ENCODE measurements at places on chromosomes 11 and 22.
A peak's percentile ranks its signal among the peaks of the same experiment; 100 is the strongest.

DNA sequence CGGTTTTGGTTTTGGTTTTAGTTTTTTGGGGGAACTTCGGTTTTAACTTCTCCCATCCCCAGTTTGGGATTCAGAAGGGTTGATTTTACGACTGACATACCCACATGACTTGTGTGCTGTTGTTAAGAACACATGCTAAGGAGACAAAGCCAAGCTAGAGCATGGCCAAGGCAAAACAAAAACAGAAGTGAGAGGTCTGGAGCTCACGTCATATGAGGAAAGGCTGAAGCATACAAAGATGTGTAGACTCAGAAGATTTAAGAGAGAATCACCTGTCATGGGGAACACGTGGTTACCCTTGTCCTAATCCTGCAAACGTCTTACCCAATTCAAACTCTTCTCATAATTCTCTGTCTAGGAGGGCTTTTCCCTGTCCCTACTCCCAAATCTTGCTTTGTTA lies 465.0 kb downstream of the FAM181B start:
- DNase-seq: no peak

DNA sequence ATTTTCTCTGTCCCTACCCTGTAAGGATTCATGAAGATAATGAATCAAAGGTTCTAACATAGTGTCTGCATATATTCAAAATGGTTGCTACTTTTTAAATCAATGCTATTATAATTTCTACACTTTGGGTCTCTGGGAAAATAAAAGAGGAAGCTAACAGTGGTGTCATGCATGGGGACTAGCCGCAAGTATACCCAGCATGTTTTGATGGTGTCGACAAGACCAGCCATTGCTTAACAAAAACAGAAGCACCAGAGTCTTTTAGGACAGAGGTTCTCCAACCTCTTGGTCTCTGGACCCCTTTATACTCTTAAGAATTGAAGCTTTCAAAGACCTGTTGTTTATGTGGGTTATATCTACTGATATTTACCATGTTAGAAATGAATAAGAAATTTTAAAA lies 37.8 kb downstream of the RNF141 start:
- DNase-seq: no peak

DNA sequence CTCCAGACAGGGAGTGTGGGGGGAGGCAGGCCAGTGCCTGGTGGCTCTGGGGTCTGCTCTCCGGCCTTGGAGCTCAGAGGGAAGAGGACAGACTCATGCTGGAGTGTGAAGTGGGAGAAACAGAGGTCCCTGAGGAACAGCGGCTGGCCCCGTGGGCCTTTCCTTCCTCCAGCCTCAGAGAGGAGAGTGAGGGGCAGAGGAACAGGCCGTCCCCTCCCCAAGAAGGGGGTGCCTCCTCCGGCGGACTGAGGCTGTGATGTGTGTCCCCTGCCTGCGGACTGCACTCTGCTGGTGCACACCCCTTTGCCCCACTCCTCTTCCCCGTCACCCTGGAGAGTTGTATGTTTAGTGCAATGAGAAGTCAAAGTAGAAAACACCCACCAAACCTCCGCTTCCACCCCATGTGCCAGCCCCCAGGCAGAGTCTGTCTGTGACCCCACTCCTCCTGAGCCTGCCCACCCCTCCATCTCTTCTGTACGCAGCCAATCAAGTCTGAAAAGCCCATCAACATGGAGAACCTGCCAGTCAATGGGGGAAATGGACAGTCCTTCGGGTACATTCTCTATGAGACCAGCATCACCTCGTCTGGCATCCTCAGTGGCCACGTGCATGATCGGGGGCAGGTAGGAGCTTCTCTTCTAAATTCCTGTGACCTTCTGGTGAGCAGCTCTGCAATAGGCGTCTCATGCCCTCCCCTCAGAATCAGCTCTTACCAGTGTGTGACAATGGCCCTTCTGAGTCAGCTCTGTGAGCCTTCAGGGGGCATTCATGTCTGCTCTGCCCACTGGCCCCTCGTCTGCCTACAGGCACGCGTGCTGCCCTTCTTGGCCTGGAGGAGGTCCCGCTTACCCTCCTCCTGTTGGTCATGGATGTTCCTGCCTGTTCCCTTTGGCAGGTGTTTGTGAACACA lies 39.0 kb downstream of the GLB1L2 start:
- DNase-seq: no peak

- DNase-seq: no peak
These were observed 83.1 kb downstream of the WNT11 start for GRCh38 chr11:76123248-76123647.

DNA sequence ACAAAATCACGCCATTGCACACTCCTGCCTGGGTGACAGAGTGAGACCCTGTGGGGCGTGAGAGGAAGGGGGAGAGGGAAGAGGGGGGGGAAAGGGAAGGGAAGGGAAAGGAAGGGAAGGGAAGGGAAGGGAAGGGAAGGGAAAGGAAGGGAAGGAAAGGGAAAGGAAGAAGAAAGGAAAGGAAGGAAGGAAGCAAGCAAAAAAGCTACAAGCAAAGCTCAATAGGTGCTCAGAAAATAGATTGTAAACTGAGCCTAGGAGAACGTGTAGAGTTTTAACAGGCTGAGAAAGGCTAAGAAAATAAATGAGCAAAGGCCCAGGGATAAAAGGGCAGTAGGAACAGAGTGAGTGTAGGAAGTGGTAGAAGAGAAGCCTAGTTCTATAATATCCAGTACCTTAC lies 30.8 kb upstream of the GDPD4 start:
- DNase-seq: no peak

- DNase-seq: no peak
These were observed 110.5 kb upstream of the NARS2 start for GRCh38 chr11:78685156-78685555.

- DNase-seq: no peak
These were observed 25.8 kb upstream of the SLC22A12 start for GRCh38 chr11:64564947-64565889.

- DNase-seq: no peak
These were observed 147.0 kb downstream of the APOL5 start for GRCh38 chr22:35864545-35865165.

DNA sequence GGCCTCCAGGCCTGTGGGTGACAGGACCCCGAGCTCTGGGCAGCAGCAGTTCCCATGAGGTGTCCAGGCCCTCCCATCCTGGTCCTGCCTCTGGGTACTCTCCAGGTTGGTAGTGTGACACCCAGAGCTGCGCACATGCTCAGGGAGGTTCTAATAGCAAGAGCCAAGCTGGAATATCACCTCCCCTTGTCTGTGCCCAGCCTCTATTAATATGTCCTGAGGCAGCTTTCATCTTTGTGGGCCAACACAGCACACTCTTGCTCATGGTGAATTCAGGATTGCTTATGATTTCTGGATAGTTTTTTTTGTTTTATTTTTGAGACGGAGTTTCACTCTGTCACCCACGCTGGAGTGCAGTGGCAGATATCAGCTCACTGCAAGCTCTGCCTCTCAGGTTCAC lies 3.3 kb downstream of the P2RX6 start:
- DNase-seq: no peak

GRCh38 chr22:46267431-46268279 lies at the start of gene TTC38:
TTC38 (plus strand) TSS chr22:46268008; CDS start chr22:46268040, 32 bp downstream.
- peak; percentile 95 for DNase-seq

DNA sequence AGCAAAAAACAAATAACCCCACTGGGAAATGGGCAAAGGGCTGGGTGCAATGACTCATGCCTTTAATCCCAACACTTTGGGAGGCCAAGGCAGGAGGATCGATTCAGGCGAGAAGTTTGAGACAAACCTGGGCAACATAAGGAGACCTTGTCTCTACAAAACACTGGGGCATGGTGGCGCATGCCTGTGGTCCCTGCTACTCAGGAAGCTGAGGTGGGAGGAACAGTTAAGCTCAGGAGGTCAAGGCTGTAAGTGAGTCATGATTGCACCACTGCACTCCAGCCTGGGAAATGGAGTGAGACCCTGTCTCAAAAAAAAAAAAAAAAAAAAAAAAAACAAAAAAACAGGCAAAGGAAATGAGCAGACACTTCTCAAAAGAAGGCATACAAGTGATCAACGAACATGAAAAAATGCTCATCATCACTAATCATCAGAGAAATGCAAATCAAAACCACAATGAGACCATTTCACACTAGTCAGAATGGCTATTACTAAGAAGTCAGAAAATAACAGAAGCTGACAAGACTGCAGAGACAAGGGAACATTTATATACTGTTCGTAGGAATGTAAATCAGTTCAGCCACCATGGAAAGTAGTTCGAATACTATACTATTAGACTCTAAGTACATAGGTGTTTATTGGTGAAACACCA lies 48.2 kb upstream of the SMCO4 start:
- DNase-seq: no peak

DNA sequence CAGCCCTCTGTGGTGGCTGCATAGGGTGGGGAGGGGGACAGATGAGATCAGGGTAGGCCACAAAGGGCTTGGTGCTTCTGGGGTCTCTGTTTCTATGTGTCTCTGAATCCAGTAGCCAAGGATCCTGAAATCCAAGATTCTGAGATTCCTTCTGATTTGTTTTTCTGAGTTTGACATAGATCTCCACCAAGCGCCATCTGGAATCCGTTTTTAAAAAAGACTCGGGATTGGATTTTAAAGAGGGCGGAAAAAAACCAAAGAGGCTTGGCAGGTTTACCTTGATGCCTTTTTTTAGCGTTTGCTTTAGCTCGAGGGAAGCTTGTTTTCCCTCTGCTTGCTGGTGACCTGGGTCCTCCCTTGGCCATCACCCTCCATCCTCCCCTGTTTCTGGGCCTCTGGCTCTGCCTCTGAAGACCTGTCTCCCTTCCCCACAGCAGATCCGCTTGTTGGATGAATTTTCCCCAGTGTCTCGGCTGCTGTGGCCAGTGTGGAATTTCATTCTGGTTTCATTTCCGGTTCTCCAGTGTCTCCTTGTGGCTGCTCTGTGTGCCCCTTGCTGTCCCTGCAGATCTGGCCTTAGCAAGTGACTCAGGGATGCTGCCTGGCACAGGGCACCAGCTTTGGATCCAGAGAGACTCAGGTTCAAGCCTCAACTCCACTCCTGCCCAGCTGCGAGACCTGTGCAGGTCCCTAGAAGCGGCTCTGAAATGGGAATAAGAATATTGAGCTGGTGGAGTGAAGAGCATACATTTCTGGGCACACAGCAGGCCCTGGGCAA lies 15.1 kb downstream of the SYNGR1 start:
- no peak for DNase-seq

DNA sequence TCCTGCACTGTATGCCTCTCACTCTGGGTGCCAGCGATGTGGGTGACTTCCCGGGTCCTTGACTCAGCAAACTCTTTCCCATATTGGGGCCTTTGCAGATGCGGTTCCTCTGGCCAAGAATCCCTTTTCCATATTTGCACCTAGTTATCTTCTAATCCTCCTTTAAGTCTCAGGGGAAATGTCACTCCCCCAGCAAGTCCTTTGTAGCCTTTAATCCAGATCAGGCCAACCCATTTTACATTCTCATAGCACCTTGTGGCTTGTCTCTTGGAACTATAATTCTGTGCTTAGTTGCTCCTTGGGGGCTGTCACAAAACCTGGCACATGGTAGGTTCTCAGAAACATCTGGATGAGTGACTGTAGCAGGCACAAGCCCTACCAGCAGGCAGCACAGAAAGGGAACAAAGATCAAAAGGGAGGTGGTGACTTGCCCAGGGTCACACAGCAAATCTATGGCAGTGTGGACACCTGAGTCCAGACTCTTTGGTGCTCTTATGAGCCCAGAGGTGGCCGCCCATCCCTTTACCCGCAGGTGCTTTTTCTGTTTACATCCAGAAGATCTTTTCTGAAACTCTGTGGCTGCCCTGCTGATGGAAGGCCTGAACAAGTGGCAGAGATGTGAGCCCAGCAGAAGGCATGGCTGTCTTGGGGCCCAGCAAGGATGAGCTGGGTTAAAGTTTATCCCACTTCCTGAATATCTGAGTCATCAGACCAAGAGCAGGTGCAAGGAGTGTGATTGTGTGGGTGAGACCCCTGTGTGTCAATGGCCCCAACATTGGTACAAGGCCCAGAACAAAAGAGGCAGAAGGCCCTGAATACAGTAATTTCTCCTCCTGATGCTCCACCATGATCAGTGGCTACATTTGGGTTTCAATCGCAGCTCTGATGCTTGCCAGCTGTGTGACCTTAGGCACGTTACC lies 78.6 kb upstream of the GRK3 start:
- no peak for DNase-seq

GRCh38 chr11:93784935-93785360 lies 866 bp downstream of the MED17 start:
- DNase-seq: peak; percentile 40

- DNase-seq: no peak
These were observed 11.6 kb downstream of the GRIK4 start for GRCh38 chr11:120523196-120523595.

DNA sequence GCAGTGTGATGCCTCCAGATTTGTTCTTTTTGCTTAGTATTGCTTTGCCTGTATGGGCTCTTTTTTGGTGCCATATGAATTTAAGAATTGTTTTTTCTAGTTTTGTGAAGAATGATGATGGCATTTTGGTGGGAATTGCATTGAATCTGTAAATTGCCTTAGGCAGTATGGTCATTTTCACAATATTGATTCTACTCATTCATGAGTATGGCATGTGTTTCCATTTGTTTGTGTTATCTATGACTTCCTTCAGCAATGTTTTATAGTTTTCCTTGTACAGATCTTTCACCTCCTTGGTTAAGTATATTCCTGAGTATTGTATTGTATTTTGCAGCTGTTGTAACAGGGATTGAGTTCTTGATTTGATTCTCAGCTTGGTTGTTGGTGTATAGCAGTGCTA lies 18.3 kb upstream of the ZBED5 start:
- no peak for DNase-seq

Measured in mucosa of descending colon (tissue), 3 donors.